ENCODE measurements at places on chromosomes 3 and 15.

GRCh38 chr3:129077222-129077621, 16.6 kb downstream of the GP9 start:
- DNase-seq: no peak

DNA sequence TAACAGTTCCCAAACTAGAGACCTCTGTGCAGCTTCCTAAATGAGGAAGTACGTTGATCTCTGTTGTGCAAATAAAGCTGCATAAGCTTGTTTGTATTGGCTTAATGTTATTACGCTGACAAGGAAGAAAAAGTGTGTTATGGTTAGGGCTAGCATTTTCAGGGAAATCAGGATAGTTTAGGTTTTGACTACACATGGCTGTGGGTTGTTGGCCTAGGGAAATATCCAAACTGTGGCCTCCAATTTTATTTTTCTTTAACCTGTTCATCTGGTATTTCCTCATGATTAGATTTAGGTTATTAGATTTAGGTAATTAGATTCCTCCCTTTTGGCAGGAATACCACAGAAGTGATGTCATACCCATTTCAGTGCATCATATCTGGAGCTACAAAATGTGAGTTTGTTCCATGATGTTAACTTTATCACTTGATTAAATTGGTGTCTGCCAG, 8.7 kb upstream of the MCCC1 start:
- DNase-seq: no peak

DNA sequence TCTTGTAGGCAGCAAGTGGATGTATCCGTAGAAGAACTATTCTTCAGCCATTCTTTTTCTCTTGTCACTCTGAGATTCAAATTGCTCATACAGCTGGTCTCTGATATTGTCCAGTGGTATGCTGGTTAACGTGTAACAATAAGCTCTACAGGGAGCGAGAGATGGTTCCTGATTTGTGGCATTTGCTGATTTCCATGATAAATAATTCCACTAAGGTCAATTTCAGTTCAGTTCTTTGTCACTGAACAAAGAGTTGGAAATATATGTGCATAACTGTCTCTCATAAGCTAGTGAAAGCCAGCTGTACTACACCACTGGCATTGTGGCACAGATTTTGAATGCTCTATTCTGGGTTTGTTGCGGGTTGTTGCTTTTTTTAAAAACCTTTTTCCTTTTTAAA, 131.7 kb downstream of the MTHFS start:
- DNase-seq: no peak

DNA sequence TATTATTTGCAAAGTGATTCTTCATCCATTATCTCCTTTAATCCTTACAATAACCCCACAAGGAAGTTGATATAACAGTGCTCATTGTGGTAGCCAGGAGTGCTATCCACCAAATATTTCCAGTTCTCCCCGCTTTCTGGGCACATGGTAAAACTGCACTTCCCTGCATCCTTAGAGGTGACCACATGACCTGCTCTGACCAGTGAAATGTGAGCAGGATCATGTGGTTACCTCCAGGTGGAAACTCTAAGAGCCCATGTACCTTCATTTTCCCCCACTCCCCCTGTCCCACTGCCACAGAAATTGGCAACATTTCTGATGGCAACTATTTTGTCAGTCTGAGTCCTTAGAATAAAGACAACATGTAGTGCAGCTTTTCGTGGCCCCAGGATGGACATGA, 89.7 kb downstream of the MRPL46 start:
- DNase-seq: no peak

All from activated T-helper 1 cell treated with anti-CD3 and anti-CD28 coated beads, Interleukin-2, amount 50 U/mL, for 16 hours (primary cell).